ENCODE measurements at places on chromosomes 7 and 10. TPM values are rescaled to one million over a fixed set of nuclear protein-coding genes. Genes with fewer than 3 reads are reported as not detected.

Gene ITGA8
- polyA plus RNA-seq: 64.9 TPM

Gene RSU1
- polyA plus RNA-seq: 117 TPM

Gene FGL2
- 7.5 TPM for polyA plus RNA-seq

Gene COL13A1
- polyA plus RNA-seq: 49.1 TPM

Gene SPDYE16
- polyA plus RNA-seq: 2.6 TPM

Gene SFTPA2
- polyA plus RNA-seq: 2.2 TPM

Gene ANKRD26
- 16.8 TPM for polyA plus RNA-seq

GRCh38 chr7:88224601-88225275 is 4.9 kb upstream of the SRI start:
- DNase-seq: no peak

- no peak for DNase-seq
Observed at GRCh38 chr7:148447221-148447849, 143.2 kb upstream of the C7orf33 start.

GRCh38 chr7:79425665-79426064 is 27.8 kb downstream of the MAGI2 start:
- no peak for DNase-seq

DNA sequence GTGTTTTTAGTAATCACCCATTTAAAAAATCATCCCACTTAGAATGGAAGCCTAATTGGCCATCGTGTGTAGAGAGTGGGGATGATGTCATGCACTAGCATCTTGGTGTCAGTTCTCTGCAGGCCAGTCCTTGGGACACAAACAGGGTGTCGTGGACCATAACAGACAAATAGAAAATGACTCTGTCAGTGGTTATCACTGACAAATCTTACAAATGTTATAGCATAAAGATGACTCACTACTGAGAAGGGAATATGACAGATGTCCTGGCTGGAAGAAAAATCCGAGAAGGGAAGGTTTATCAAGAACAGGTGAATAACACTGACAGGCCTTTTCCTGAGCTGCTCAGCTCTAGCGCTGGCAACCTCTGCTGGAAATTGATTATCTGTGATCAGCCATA is 10.6 kb downstream of the CABCOCO1 start:
- DNase-seq: no peak

GRCh38 chr7:47609803-47610452 is 28.0 kb upstream of the TNS3 start:
- DNase-seq: peak; percentile 48

DNA sequence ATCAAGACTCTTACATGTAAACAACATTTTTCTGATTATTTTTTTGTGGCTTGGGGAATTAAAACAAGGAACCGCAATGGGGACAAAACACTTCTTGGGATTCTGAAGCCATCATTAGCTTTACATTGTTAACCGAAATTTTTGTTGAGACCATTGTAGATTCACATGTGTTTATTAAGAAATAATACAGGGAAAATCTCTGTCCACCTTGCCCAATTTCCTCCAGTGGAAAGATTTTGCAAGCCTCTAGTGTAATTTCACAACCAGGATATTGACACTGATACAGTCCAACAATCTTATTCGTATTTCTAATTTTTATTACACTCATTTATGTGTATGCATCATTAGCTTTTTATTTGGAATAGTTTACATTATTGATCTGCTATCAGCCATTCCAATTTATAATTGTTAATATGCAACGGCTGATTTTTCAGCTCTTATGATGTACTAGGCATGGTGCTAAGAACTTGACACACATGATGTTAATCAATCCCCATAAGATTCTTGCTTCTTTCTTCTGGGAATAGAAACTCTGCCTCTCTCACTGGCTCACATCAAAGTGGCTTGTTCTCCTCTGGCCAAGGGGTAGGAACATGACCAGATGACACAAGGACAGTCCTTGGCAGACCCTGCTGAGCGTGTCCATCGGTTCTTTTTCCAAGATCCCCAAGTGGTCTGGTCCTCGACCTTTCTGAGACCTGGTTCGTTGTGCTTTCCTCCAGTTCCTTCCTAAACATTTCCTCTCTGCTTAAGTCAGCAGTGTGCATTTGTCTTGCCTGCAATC is 137.6 kb downstream of the ADAM12 start:
- DNase-seq: no peak

- DNase-seq: no peak
Observed at GRCh38 chr10:79983286-79983909, 34.5 kb upstream of the SFTPD start.

DNA sequence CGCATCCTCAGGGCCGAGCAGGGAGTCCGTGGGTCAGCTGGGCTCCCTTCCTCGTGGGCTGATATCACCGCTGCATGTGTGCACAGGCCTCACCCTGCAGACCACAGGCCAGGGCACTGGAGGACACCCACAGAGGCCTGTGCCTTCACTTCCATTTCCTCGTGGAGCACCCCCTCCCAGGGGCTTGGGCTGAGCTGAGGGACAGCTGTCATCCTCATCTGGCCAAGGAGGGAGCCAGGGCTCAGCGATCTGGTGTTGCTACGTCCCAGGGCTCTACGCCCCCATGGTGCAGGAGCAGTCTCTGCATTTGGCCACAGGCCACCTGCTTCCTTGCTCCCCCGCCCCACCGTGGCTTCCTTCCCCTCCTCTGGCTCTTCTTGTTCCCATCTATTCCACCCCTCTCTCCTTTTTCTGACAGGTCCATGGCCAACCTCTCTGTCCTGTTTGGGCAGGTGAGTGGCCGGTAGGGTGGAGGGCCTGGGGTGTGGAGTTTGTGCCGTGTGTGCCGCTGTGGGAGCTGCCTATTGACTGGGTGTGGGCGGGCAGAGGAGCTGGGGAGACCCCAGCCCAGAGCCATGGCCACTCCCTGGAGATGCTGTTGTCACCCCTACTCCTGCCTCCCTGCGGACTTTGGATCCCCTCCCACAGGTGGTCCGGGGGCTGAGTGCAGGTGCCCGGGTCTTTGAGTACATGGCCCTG is 8.3 kb upstream of the ASIC3 start:
- no peak for DNase-seq

DNA sequence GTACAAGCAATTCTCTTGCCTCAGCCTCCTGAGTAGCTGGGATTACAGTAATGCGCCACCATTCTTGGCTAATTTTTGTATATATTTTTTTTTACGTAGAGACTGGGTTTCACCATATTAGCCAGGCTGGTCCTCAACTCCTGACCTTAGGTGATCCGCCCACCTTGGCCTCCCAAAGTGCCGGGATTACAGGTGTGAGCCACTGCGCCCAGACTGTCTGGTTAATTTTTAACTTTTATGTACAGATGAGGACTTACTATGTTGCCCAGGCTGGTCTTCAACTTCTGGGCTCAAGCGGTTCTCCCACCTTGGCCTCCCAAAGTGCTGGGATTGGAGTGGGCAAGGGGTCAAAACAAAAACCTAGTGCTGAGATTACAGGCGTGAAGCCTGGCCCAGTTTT is 101.8 kb downstream of the JMJD1C start:
- DNase-seq: no peak

DNA sequence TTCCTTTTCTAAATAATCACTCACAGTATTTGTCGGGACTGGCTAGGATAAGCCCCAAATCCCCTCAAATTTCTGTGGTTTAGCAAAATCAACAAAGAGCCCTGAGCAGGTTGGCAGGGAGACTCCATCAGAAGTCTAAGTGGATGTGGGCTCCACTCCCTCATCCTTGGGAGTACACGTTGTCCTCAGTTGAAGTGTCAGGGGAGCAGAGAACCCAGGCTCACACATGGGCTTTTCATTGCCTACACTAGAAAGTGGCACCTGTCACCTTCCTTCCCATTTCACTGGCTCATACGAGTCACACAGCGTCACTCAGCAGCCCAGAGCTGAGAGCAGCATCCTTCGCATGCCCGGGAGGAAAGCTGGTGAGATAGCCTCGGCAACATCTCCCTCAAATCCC is 421.3 kb upstream of the FZD8 start:
- no peak for DNase-seq

DNA sequence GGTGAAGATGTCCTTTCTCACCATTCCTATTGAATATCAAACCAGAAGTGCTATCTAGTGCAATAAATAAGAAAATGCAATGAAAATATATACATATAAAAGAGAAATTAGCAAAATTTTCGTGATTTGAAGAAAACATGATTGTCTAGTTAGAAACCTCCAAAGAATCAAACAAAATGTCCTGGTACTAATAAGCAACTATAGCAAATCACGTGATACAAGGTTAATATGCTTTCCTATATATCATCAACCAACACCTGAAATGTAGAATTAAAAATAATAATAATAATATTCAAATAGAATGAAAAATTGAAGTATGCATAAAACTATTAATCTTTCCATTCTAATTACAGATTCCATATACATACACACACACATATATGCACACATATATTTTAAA is 183.9 kb upstream of the POM121L12 start:
- no peak for DNase-seq

GRCh38 chr10:33235251-33235884 is 99.1 kb downstream of the NRP1 start:
- DNase-seq: no peak

GRCh38 chr7:151506901-151507382 is 12.8 kb downstream of the RHEB start:
- no peak for DNase-seq

GRCh38 chr7:49400891-49401550 is 372.4 kb upstream of the VWC2 start:
- DNase-seq: no peak

- no peak for DNase-seq
Observed at GRCh38 chr10:4407783-4408182, 418.2 kb upstream of the AKR1E2 start.

GRCh38 chr10:5484205-5484604 is 15.2 kb downstream of the CALML5 start:
- DNase-seq: no peak

- DNase-seq: no peak
Observed at GRCh38 chr10:88522715-88523114, 60.4 kb downstream of the RNLS start.

DNA sequence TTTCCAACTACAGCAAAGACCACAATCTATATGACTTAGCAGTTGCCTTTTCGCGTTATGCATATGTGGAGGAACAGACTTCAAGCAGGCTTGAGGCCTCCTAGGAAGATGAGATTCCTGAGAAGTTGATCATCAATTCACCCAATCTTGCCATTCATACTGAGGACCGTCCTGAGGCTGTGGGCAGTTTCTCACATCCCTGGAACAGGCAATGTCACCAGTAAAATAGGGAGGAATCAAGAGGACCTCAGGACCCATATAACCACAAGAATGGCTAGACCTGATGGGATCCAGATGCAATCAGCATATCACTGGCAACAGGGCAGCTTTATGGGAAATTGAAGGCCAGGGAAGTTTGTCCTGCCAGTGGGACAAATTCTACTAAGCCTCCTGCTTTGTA is 17.3 kb downstream of the KDM7A start:
- no peak for DNase-seq

DNA sequence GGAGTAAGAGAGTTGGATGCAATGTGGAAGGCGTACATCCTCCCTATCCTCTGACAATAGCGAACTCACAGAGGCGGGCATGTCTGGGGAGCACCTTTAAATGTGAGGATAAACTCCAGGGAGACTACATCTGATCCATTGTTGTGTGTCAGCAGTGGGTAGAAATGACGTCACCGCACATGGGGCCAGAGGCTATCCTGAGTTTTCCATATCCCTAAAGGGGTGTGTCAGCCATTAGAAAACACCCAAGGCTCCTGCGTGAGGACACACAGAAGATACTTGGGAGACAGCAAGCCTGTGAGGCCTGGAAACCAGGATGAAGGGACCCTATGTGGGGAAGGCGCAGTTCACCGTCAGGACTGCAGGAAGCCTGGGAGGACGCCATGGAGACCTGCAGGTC is 17.2 kb upstream of the CDHR3 start:
- no peak for DNase-seq

- DNase-seq: no peak
Observed at GRCh38 chr7:116290740-116291139, 80.4 kb downstream of the TES start.

- DNase-seq: no peak
Observed at GRCh38 chr10:5317547-5318107, 47.1 kb upstream of the UCN3 start.

- DNase-seq: no peak
Observed at GRCh38 chr10:3935141-3935540, 150.1 kb upstream of the KLF6 start.

GRCh38 chr7:52863652-52864051 is 171.8 kb upstream of the POM121L12 start:
- DNase-seq: no peak

GRCh38 chr7:137934941-137935883 is 66.7 kb downstream of the CREB3L2 start:
- DNase-seq: no peak

- peak; percentile 70 for DNase-seq
Observed at GRCh38 chr10:93288679-93289634, 193.2 kb downstream of the MYOF start.

- no peak for DNase-seq
Observed at GRCh38 chr7:87712571-87712970, 84.4 kb downstream of the RUNDC3B start.

DNA sequence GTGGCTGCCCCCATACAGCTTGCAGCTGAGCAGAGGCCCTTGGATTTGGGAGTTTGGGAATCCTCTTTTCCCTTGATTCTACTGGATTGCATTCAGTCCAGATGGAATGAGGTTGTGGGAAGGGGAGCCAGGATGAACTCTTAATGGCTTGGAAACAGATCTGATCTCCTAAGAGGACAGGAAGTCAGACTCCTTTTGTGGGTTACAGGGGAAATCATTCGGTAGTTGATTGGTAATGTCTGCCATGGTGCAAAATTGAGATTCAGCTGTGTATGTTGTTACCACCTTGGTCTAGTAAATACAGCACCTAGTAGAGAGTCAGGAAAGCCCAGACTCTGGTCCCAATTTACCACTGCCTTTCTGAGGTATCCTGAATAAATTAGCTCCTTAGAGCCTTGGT is 144.2 kb upstream of the TNRC18 start:
- no peak for DNase-seq

DNA sequence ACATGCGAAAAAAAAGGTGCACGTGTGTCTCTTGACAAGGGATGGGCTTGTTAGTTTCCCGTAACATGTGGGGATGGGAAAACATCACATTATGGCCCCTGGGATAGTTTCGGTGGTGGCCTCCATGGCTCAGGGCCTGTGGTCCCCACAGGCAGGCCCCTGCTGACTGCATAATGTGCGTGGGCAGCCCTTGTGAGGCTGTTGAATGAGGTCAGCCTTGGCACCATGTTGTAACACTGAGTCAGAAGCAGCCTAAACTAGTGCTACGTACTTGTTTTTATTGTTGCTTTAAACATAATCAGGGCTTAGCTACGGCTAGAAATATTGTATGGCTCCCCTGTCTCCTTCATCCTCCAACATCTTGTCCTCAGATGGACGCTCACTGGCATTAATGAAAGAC is 80.6 kb downstream of the BEND7 start:
- DNase-seq: no peak

DNA sequence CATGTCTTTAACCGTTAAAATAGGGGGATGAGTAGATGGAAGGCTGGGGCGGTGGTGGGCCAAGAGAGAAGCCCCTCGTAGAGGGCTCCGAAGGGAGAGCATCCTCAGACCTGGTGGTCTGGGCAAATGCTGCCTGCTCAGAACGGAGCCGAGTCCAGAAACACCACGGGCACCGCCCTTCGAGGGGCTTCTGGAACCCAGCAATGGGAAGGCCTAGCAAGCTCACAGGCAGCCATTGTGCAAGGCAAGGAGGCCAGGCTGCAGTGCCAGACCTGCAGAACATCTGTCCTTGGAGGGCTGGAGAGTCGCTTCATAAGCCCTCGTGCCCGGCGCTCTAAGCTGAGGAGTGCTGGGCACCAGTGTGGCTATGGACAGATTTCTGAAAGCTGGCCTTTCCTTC is 644.1 kb upstream of the GALNT17 start:
- DNase-seq: no peak

- DNase-seq: no peak
Observed at GRCh38 chr10:82980321-82980720, 1105.3 kb downstream of the NRG3 start.

All from right lung (tissue), 10 donors.